CD4-positive, alpha-beta T cell treated with Interleukin-15 for 1 hour (primary cell): ENCODE measurements at places on chromosomes 4 and X.
A peak's percentile ranks its signal among the peaks of the same experiment; 100 is the strongest.

- DNase-seq, result no peak
These were observed 187.0 kb downstream of the NLGN4X start for GRCh38 chrX:6041630-6042029.

DNA sequence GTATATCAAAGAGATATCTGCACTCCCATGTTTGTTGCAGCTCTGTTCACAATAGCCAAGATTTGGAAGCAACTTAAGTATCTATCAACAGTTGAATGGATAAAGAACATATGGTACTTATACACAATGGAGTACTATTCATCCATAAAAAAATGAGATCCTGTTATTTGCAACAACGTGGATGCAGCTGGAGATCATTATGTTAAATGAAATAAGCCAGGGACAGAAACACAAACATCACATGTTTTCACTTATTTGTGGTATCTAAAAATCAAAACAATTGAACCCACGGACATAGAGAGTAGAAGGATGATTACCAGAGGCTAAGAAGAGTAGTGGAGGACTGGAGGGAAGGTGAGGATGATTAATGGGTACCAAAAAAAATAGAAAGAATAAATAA, 14.2 kb downstream of the IQCM start:
- no peak for DNase-seq

DNA sequence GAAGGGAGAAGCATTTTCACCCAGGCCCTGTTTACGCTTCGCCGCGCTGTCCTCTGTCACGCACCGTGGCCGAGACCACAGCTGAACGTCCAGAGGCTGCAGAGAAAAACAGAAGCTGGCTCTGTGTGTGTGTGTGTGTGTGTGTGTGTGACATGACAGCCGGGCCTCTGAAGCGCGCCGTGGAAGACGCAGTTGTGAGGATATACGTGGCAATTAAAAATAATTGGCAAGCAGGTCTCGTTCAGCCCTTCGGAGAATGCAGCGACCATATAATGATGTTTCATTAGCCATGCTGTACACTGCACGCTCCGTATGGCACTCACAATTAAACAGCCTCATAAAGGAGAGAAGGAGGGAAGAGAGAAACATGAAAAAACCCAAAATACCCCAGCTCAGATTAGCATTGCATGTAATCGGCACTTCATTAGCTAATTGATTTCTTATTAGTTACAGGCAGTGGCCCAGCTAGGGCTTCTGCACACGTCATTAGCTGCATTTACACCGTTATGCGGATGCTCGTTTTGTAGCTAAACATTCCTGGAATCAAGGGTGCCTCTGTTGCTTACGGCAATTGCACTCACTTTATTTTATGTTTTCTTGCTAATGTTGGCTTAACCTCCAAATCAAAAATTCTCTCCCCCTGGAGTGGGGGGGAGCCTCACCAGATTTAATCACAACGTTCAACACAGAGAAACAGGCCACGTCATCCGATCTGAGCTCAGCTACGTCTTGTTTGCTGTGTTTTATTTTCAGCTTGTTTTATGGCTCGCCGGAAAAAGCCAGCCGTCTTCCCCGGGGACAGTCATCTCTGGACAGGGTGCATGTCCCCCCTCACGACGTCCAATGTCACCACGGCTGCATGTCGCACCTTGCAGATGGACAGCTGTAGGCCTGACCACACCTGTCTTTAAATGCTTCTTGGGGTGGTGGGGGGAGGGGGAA, 74.6 kb upstream of the SHOX start:
- DNase-seq, result no peak

- DNase-seq, result peak; percentile 75
These were observed 64.7 kb downstream of the TBC1D14 start for GRCh38 chr4:6974138-6974848.

DNA sequence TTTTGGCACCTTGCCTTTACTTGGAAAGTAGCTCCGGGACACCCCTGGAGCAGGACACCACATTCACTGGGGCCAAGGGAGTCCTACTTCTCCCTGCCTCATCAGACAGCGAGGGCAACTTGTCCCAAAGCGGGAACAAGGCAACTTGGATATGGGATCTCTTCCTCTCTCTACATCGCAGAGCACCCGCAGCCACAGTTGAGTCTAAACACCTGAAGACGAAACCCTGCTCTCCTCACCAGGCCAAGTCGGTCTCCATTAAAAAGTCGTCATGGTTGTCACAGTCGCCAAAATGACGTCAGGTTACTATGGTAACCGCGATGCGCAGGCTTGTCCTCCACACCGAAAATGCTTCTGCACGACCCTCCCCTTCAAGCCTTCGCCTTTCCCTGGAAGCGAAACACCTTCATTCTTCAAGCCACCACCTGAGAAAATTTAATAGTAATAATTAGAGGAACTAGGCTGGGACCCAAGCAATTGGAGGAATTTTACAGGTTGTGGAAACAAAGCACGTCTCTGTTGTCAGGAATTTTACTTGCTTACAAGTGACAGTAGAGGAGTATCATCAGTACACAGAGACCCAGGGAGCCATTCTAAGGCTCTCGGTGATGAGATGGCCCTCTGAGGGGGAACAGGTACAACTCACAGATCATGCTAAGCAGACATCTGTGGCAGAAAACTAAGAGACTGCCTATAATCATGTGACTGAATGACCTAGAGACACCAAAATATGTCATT, 30.5 kb upstream of the TCEAL4 start:
- DNase-seq, result peak; percentile 68

DNA sequence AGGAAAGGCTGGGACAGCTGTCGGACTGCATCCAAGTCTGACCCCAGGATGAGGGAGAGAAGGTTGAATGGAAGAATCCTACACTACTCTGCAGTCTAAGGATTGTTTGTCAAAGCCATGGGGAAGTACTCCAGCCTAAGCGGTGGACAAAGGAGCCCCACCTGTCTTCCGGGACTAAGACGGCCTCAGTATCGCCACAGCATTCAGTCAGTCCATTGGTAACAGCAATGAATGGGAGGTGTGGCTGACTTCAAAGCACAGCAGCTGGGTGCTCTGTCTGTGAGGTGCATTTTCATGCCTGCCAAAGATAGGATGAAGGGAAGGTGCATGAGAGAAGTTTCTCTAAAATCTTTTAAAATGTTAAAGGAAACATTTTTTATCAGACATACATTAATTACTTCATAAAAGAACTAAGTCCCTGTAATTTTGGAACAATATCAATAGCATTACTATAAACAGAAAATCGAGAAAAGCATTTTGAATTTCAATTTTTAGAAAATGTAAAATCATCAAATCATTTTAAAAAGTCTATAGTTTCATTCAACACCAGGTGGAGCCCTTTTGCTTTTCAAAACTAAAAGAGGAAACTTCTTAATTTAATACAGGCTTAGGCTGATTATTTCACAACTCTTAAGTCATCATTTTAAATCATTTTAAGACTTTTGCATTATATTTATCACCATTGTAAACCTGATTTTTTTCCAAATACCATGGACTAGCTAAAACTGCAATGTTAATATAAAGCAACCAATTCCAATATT, 27.6 kb upstream of the INTU start:
- no peak for DNase-seq

DNA sequence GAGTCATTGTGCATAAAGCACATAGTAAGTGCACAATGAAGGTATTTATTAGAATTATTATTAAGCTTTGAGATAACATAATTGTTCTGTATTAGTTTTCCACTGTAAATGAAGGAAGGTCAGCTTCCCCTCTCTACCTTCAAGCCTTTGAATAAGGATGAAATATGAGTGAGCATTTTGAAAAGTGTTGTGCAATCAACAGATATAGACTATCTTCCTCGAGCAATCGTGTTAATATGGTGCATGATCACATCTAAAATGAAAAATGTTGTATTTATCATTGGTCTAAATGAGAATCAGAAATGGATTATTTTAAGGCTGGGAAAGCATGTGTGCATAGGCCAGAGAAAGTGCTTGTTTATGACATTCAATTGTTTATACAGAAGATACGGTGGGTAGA, 1474.6 kb upstream of the TENM3 start:
- no peak for DNase-seq

- no peak for DNase-seq
These were observed 76.6 kb upstream of the CXXC4 start for GRCh38 chr4:104571341-104571740.

DNA sequence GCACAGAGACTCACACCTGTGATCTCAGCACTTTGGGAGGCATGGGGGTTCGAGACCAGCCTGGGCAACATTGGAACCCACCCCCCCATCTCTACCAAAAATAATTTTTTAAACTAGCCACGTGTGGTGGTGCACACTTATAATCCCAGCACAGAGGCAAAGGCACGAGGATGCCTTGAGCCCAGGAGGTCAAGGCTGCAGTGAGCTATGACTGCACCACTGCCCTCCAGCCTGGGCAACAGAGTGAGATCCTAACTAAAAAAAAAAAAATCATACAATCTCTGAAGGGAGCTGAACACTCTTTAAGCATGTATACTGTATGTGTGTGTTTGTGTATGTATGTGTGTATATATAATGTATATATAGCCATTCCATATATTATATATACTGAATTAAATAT, 2.5 kb upstream of the PRKX start:
- no peak for DNase-seq

DNA sequence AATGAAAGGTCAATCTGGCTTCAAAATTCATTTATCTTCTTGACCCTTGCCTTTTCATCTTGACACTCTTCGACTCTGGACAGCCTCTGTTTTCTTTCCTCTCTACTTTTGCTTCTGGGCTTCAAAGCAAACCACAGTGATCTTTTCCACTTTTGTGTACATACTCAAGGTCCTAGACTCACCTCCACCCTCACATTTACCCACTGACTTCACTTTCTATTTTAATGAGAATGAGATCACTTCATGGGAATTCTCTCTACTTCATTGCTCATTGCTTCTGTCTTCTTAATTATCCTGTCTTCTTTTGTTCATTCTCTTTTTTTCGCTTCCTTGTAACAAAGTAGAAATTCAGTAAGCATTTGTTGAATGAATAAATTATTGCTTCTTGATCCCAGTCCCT, 330.1 kb upstream of the HAND2 start:
- DNase-seq, result no peak

- DNase-seq, result no peak
These were observed 152.1 kb upstream of the HPGD start for GRCh38 chr4:174674305-174674840.

- no peak for DNase-seq
These were observed 9.2 kb downstream of the RXFP1 start for GRCh38 chr4:158530898-158531297.

DNA sequence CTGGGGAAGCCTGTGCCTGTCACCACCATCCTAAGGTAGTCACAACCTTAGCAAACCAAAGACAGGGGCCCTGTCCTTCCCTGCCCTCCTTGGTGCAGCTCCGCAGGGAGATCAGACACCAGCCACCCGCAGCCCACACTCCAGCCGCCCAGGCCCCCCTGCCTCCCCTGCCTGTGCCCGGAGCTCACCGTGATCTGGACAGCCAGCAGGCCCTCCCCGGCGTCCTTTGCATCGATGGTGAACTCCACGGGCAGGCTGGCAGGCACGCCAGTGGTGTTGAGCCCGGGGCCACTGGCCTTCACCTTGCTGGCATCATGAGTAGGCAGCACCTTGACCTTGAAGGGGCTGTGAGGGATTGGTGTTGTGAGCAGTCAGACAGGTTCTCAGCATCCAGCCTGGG, 16.4 kb downstream of the FLNA start:
- no peak for DNase-seq

DNA sequence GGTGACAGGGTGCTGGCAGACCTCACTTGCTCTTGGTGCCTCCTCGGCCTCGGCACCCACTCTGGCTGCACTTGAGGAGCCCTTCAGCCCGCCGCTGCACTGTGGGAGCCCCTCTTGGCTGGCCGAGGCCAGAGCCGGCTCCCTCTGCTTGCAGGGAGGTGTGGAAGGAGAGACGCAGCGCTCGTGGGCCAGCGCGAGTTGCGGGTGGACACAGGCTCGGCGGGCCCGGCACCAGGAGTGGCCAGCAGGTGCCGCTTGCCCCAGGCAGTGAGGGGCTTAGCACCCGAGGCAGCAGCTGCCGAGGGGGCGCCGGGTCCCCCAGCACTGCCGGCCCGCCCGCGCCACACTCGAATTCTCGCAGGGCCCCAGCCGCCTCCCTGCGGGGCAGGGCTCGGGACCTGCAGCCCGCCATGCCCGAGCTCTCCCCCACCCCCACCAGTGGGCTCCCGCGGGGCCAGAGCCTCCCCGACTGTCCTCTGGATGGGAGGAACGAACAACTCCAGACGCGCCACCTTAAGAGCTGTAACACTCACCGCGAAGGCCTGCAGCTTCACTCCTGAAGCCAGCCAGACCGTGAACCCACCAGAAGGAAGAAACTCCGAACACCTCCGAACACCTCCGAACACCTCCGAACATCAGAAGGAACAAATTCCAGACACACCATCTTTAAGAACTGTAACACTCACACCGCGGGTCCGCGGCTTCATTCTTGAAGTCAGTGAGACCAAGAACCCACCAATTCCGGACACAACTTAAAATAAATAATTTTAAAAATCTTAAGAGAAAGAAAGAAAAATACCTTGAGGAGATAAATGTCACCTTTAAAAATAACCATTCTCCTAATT, 311.1 kb upstream of the SLC7A11 start:
- DNase-seq, result no peak

- no peak for DNase-seq
These were observed 21.1 kb upstream of the RHOXF1 start for GRCh38 chrX:120136840-120137239.

DNA sequence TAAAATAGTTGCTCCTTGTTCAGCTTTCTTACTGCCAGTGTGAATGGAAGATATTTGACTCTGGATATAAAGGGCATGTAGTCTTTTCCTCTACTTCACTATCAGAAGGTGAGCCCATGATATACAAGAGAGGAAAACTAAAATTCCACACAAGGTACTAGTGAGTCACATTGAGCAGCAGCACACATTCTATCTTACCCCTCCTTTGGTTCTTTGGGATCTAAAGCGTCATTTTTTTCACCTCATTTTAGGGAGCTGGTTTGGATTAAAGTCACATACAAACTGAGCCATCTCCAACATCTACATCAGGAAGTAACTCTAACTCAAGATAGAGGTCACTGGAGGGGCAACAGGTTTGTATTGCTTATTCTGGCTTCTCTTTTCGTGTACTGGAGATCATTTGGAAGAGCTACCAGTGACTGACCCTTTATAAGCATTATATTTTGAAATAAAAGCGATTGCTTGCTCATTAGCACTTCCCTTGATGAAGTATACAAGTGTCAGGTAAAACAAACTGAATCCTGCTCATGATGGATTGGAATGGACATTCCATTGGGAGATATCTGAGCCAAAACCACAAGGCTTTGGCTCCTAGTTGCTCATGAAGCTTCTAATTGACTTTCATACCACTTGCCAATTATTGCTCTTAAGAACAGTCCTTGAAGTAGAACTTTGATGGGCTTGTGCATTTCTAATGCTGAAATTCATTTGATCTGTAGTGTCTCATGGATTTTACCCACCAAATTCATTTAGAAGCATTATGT, 124.1 kb downstream of the SPCS3 start:
- DNase-seq, result no peak
